ENCODE measurements at places on chromosomes 7 and 10.

DNA sequence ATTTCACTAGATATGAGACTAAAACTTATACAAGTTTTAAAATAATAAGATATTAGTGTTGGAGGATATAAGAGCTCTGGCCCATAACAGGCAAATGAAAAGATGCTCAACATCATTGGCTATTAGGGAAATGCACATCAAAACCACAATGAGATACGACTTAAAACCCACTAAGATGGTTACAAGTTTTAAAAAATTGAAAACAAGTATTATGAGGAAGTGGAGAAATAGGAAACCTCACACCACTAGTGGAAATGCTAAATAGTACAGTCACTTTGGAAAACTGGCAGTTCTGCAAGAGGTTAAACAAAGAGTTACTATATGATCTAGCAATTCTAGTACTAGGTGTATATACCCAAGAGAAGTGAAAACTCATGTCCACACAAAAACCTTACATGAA, 17.2 kb downstream of the PANK1 start:
- no peak for DNase-seq

- DNase-seq = no peak
These were observed 76.2 kb downstream of the SFMBT2 start for GRCh38 chr10:7334642-7334964.

DNA sequence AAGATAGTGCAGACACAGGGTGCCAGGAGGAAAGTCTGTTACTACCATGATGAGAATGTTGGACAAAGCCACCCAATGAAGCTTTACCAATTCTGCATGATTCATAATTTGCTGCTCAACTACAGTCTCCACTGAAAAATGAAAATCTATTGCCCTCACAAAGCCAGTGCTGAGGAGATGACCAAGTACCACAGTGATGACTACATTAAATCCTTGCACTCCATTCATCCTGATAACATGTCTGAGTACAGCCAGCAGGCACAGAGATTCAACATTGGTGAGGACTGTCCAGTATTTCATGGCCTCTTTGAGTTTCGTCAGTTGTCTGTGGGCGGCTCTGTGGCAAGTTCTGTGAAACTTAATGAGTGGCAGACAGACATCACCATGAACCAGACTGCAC, 144.0 kb downstream of the PLCE1 start:
- DNase-seq = no peak

DNA sequence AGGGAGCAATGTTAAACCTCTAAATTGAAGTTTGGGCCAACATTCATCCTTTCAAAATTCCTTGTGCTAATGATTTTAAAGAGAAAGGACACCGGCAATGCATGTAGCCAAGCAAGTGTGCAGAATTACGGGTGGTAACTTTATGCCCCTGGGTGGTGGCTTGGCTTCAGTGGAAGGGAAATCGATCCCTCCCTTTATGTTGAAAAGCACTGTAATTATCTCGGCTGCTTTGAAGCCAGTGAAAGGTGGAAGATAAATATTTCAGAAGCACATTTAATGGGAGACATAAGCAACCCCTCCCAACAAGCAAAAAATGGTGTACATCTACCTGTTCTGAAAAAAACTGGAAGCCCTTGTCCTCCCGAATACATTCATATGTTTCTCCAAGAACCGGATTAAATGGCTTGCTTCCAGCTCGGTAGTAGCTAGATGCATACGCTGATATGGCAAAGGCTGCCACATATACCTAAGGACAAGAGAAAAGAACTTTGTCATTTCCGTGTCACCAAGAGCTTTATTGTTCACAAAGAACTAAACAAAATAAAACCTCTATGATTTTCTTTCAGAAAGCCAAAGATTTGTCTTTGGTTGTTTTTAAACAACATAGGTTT, 73.3 kb upstream of the GSDME start:
- no peak for DNase-seq

DNA sequence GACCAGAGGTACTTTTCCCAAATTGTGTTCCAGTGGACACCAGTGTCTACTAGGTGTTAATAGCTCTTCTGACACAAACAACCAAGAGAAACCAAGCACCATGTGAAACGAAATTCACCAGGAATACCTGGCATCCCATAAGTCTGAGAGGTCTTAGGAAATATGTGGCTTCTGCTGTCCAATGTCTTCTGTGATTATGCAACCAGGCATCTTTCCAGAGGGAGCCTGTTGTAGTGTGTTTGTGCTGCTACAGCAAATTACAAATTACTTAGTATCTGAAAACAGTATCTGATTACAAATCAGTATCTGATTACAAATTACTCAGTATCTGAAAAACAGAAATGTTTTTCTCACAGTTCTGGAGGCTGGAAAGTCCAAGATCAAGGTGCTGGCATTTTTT, 133.6 kb upstream of the NPVF start:
- DNase-seq = no peak

DNA sequence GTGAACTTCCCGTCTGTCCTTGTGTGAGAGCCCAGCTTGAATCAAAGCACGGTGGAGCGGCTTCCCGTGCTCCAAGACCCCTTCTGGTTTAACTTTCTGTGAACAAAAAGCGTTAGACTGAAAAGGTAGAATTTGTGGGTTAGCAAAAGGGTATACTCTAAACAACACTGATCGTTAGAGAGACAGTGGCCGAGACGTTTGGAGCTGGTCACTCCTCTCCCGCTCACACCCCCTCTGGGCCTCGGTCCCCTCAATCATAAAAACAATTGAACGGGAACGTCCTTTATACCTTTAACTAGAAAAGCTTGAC, 502 bp downstream of the PRKRIP1 start:
- no peak for DNase-seq

GRCh38 chr10:11993834-11994468, 48.7 kb downstream of the UPF2 start:
- no peak for DNase-seq

DNA sequence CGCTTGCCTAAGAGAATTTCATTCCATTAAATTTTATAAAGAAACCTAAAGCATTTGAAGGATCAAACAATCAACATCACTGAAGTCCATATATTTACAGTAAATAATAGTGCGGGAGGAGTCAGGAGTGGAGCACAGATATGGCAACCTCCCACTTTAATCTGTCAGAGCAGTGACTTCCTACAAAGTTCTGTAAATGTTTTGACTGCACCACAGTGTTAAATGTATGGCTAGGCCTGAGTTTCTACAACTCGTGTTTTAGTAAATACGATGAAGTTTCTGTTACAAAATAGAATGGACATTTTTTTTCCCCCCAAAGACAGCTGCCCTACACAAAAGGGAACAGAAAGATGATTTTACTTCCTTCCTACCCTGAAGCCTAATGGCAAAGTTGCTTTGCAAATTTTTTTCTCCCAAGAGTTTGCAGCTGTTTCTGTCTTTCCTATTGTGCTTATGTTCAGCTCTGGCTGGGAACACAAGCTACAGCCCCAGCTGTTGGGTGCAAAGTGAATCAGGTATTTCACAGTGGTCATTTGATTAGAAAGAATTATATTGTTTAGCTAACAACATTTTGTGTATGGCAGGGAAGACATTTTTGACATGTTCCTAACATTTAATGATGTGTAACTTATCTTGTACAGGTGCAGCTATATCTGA, 62.1 kb downstream of the MET start:
- DNase-seq = no peak

DNA sequence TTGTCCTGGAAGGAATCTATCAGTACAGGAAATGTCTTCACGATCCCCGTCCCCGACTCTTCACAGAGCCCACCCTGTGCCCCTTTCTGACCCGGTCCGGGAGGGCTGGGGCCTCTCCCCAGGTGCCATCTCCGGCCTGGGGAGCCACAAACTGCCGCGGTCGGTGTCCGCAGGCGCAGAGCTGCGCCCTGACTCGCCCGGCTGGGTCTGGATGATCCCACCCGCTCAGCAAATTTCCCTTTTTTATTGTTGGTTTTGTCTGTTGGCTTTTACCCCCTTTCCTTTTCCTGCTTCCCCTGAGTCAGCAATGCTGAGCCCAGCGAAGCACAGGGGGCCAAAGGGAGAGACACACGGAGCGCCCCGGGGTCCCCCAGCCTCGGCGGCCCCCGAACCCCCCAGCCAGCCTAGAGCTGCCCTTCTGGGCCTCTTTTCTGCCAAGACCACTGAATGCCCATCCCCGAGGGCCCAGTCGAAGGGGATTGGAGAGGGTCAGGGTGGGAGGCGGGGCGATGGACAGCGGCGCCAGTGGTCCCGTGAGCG, 30.9 kb downstream of the LEP start:
- DNase-seq = no peak

DNA sequence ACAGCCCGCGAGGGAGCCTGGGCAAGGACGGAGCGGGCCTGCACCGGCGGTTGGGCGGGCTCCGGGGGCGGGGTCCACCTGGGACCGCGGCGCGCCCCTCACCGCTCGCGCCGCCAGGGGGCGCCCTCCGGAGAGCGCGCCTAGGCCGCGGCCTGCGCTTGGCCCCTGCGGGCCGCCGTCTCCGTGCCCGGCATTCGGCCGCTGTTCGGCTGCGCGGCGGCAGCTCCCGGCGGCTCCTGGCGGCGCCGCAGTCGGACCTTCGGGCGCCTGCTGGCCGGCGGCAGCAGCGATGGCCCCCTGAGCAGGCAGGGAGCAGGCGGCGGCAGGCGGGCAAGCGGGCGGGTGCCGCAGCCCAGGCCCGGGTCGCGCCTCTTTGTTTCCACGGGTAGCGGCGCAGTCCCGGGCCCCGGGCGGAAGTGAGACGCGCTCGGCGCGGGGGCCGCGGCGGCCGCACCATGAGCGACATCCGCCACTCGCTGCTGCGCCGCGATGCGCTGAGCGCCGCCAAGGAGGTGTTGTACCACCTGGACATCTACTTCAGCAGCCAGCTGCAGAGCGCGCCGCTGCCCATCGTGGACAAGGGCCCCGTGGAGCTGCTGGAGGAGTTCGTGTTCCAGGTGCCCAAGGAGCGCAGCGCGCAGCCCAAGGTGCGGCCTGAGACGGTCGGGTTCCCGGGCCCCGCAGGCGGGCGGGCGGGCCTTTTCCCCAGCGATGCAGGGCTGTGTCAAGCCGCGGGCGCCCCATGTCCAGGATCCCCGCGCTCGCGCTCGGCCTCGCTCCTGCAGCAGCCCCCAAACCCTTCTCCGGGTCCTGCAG, at the start of gene INTS15:
INTS15 (plus strand) TSS at position 193 of the 816 bp plus-strand sequence; CDS start at position 456, 263 bp downstream.
- no peak for DNase-seq

GRCh38 chr7:56063500-56063881, 595 bp upstream of the SUMF2 start:
- no peak for DNase-seq

DNA sequence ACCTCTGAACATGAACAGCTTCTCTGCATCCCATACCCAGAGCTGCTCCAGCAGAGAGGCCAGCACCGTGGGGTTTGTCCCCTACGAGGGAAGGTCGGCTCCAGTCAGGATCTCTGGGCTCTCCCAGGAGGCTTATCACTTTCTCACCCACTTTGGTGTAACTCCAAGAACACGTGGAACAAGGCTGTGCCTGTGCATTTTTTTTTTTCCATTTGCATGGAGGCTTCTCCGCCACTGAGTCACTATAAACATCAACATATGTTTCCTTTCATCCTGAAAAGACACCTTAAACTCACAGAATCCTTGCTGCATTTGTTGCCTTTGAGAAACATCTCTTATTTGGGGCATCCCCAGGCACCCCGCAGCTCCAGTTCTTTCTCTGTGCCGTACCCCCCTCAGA, 29.4 kb upstream of the ECHDC3 start:
- no peak for DNase-seq

DNA sequence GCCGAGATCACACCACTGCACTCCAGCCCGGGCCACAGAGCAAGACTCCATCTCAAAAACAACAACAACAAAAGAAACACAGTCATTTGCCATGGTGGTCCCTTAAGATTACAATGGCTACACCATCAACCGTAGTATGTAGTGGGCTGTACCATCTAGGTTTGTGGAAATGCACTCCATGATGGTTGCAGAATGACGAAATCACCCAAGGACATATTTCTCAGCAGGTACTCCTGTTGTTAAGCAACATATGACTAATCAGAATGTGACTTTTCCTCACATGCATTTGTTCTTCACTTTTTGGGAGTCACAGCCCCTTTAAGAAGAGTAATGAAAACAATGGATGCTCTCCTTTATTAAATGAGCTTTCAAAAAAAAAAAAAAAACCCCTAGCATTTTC, 11.0 kb downstream of the SVIL start:
- no peak for DNase-seq

GRCh38 chr7:71976645-71977044, 435.5 kb downstream of the CALN1 start:
- no peak for DNase-seq
